ENCODE measurements at places on chromosomes 3 and 15.
A peak's percentile ranks its signal among the peaks of the same experiment; 100 is the strongest.

GRCh38 chr3:197511130-197511529 lies 44.6 kb downstream of the BDH1 start:
- no peak for DNase-seq

DNA sequence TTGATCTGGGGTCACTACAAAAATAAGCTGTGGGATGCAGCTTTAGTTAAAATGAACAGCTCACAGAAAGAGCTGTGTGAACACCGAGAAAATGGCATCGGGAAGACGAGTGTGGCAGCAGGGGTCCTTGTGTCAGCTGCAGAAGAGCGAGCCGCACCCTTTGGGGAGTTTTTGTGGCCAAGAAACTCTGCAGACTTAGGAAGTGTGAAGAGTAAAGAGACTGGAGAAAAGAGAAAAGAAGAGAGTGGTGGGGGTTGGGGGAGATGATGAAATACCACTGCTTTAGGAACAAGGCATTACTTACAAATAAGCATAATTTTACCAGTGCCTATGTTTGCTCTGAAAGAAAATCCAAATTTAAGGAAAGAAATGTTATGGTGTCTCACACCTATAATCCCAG lies 147.8 kb downstream of the LRRC28 start:
- DNase-seq = no peak

- no peak for DNase-seq
These were observed 879.2 kb downstream of the ROBO1 start for GRCh38 chr3:78888635-78889034.

- no peak for DNase-seq
These were observed 687.4 kb downstream of the EDEM1 start for GRCh38 chr3:5874931-5875341.

GRCh38 chr3:187051066-187051465 lies 88.2 kb downstream of the RPL39L start:
- no peak for DNase-seq

GRCh38 chr3:153897842-153898241 lies 223.3 kb upstream of the ARHGEF26 start:
- no peak for DNase-seq

GRCh38 chr3:88725440-88726165 lies 381.8 kb upstream of the EPHA3 start:
- no peak for DNase-seq

- DNase-seq = no peak
These were observed 19.9 kb downstream of the SPICE1 start for GRCh38 chr3:113495035-113495434.

GRCh38 chr3:122415104-122415744 lies 638 bp downstream of the WDR5B start:
- peak; percentile 24 for DNase-seq

GRCh38 chr15:91855684-91856489 lies 2.4 kb downstream of the SLCO3A1 start:
- DNase-seq = no peak

- no peak for DNase-seq
These were observed 3.3 kb downstream of the COPG1 start for GRCh38 chr3:129252748-129253147.

DNA sequence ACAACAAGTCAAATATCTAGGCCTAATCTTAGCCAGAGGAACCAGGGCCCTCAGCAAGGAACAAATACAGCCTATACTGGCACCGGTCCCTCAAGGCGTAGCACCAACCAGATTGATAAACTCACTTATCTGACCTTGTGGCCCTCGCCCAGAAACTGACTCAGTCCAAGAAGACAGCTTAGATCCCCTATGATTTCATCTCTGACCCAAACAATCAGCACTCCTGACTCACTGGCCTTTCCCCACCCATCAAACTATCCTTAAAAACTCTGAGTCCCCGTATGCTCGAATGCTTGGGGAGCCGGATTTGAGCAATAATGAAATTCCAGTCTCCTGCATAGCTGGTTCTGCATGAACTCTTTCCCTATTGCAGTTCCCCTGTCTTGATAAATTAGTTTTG lies 1.6 kb upstream of the SORD start:
- no peak for DNase-seq

GRCh38 chr3:34727700-34728099 lies 911.6 kb upstream of the ARPP21 start:
- no peak for DNase-seq

DNA sequence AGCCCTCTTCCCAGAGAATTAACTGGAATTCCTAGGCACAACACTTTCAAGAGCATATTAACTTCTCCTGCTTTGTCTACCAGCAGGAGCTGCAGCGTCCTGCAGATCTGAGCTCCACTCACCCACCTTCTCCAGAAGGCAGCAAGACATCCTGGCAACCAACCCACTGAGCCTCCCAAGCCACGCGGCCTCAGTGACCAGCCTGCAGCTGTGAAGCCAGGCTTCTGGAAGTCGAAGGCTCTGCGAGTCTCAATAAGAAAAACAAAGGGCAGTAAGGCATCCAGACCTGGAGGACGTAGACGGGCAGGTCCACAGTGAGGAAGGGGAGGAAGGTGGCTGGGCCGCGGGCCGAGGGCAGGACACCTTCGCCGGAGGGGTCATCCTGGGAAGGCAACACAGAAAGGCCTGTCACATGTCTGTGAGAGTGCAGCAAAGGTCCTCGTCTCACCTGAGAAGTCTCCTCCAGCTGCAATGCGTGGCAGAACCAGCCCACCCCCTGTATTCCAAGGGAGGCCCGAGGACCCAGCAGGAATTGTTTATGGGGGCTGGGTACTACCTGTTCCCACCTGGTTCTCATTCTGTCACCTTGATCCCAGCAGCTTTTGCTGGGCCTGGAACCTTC lies 36.2 kb downstream of the ZXDC start:
- DNase-seq = no peak

Data from frontal cortex (tissue), 4 donors.